ENCODE measurements at places on chromosomes 4 and X.

GRCh38 chr4:75683482-75684155 is 10.4 kb upstream of the G3BP2 start:
- no peak for DNase-seq

DNA sequence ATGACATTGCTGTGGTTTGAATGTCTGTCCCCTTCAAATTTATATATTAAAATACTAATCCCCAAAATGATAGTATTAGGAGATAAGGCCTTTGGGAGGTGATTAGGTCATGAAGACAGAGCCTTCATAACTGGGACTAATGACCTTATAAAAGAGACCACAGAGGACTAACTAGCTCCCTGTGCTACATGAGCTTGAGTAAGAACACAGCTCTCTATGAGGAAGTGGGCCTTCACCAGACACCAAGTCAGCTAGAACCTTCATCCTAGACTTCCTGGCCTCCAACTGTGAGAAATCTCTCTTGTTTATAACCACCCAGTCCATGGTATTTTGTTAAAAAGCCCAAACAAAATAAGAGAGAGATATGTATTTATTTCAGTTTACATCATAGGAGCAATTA is 242.2 kb upstream of the CTSO start:
- DNase-seq: no peak

DNA sequence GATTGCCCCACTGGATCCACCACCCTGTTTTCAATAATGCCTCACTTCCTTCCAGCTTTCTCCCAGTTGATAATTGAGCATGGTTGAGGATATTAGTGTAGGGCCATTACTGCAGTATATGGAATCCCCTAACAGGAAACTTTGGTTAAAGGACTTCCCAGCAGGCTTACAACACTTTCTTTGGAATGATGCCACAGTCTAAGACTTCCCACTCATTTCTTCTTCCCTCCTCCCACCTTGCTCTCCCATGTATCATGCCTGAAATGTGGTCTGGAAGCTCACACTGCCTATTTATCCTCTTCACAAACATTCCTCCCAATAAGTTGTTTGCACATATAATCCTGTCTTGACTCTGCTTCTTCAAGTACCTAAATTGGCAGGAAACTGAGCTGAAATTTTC is 863.3 kb downstream of the CENPC start:
- no peak for DNase-seq

- no peak for DNase-seq
These were observed 27.5 kb downstream of the TMEM47 start for GRCh38 chrX:34629572-34629971.

GRCh38 chr4:33592701-33593100 is 2651.6 kb downstream of the ARAP2 start:
- DNase-seq: no peak

DNA sequence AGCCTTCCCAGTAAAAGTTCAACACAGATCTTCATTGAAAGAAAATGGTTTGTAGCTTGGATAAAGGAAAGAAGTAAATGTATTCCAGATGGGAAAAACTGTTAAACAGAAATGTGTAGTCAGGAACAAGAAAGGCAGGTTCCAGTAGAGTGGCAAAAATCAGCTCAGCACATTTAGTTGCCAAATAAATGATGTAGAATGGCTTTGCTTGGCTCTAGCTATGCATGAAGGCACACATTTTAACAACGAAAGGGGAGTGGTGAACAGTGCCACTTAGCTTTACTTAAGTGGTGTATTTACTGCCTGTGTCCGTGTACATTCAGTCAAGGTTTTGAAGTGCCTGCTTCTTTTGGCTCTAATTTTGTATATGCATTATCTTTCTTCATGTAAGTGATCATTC is 644.5 kb upstream of the ATOH1 start:
- no peak for DNase-seq

- DNase-seq: no peak
These were observed 20.2 kb downstream of the TMEM31 start for GRCh38 chrX:103730796-103731493.

DNA sequence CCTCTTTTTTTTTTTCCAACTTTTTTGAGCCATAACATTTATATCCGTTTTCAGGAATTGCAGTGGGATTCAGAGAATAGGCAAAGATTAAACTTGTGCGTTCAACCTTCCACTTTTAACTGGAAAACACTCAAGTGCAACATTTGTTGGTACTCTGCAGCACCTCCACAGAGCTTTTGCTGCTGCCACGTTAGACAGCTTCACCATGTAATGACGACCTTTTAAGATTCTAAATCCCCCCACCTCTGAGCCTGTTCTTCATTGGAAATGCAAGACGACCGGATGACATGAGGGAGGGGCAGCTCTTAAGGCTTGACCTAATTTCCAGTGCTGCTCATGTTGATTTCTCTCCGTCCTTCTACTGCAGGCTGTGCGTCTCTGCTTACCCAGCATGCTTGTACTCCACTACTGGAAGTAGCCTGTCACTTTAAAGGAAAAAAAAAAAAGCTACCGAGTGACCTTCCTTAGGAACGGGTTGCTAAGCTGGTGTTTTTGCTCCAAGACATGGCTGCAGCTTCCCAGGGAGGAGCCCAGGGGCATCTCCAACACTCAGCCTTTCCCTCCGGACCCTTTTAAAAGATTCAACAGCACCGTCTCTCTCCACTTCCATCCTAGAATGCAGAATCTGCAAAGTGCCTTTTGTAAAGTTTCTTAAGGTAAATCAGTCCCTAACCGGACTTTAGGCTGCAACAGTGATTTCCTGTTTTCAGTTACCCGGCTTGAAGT is at the start of gene CC2D2A:
TSS of gene CC2D2A (plus strand) at position 481 of the 726 bp plus-strand sequence. CDS start 6,051 bp downstream, outside the sequence.
- no peak for DNase-seq

DNA sequence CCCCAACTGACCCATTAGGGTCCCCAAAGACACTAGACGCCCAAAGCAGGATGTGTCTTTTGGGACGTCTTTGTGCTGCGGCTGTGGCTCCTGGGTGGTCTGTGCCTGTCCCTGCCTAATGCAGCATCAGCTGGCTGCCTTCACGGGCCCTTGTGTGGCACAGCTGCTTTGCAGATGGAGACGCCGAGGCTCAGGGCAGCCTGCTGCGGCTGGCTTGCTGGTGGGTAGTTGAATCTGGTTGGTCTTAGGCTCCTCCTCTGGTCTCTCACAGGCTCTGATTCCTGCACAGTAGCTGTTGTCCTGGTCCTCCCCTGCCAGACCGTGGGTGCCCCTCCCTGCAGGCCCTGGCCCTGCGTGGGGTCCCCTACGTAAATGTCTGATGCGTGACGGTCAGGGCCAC is 8.1 kb downstream of the CPZ start:
- DNase-seq: no peak

DNA sequence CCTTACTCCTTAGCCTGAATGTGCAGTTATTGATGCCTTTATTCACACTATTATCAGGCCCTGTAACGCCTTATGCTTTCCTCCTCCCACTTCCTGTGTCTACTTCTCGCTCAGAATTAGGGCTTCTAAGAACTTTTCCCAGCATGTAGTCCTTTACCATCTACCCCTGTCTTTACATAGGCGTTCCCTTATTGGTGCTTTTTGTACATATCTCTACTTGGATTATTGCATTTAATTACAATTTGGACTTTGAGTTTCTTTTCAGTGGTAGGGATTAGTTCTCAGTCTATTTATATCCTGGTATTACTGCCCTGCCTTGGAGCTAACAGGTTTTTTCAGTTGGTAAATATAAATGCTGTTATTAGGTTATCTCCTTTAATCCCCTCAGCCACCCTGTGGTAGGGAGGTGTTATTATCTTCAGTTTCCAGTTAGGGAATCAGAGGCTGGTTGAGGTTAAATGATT is 84.0 kb downstream of the RBPJ start:
- no peak for DNase-seq

DNA sequence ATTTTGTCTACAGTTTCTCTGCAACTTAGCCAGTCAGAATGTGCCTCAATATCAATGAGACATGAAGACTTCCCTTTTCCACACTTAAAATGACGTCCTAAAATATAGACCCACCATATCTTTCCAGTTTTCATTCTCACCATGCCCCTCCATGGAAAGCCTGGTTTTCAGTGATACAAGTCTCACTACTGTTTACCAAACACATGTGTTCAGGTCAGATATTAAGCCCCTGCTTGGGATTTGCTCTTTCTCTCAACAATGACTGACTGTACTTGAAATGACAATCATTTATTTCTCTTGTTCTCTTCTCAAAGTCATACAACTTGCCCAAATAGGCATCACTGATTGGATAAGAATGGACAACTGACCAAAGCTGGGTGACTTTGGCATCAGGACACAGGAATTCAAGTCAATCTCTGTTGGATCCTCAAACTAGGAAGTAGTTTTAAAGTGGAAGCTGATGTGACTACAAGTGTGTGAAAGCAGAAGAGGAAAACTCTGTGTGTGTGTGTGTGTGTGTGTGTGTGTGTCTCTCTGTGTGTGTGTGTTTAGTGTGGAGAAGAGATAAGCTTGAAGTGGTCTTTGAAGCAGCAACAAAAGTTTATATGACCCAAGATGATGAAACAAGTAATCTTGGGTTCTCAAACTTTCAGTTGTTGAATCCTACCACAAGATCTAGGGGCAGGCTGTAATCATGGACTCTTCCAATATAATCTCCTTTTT is 217.4 kb upstream of the FGF13 start:
- DNase-seq: no peak

DNA sequence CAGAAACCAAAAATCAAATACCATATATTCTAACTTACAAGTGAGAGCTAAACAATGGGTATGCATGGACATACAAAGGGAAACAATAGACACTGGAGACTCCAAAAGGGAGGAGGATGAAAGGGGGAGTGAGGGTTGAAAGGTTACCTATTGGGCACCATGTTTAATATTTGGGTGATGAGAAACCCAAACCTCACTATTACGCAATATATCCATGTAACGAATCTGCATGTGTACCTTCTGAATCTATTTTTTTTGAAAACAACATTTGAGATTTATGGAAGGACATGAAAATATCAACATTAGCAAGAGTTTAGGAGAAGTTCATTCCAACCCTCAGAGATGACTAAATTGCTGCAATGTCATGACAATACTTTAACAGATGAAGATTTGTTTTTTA is 586.1 kb downstream of the GBA3 start:
- DNase-seq: no peak

GRCh38 chrX:40327085-40327484 is 229.3 kb upstream of the BCOR start:
- DNase-seq: no peak

- no peak for DNase-seq
These were observed 317.7 kb downstream of the ARHGAP24 start for GRCh38 chr4:85792376-85793232.

DNA sequence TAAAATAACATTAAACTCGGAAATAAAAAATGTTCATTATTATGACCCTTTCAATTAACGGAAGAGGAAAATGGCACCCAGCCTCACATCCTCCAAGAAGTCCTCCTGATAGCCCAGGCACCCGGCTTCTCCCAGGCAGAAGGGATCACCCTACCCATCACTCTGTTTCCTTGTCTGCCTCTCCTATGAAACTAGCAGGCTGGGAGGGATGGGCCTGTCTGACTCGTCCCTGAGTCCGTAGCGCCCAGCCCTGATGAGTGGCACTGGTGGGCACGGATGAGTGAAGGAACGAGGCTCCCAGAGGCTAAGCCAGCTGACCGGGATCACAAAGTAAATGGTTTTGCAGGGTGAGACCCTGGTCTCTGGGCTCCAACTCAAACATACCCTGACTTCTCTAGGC is 28.6 kb upstream of the KIAA0232 start:
- no peak for DNase-seq

DNA sequence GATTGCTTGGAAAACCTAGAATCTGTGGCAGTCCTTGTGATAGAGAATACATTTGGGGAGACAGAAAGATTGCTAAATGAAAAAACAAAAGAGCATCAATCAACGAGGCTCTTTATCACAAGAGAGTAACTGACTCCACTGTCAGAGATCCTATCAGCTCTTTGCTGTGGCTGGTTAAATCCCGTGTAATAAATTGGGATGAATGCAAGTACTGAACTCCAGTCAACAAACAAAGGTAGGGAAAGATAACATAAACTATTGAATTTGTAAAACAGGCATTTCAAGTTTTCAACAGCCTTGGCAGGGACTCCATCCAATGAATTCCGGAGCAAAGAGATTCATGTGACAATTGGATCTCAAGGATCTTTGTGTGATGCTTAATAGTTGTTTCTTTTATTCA is 21.3 kb downstream of the MMRN1 start:
- DNase-seq: no peak

GRCh38 chrX:39451046-39451445 is 646.7 kb downstream of the BCOR start:
- no peak for DNase-seq

GRCh38 chr4:1044469-1045192 is 33.2 kb downstream of the FGFRL1 start:
- no peak for DNase-seq

DNA sequence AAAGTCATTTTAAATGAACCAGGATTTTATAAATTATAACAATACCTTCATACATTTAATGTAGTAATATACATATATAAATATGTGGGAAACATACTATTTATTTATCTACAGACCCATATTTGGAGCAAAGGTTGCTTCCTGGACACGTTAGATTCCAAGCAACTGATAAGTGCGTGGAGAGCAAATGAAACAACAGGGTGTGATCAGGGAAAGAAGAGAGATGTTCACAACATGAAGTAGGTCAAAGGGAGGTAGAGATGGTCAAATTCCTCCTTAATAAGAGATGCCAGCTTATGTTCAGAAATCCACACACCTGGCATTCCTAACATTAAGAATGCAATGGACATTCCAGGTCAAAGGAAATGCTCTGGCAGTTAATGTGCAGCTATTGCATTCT is 53.1 kb upstream of the HPGD start:
- no peak for DNase-seq

DNA sequence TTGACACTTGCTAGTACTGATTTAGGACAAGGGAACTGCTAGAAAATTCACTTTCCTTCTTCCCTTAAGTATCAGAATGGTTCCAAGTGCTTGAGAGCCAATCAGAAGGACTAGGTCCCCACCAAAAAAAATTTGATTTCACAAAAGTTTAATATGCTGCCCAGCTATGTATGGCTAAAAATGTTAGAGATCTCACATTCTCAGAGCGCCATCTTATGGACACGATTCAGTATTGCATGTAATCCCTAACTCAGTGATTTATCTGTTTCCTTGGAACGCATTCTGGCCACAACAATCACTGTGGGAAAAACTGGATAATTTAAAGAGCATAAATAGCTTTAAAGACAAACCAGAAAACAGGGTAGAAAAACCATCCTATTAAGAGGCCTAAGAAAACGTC is 255.1 kb upstream of the GPC4 start:
- DNase-seq: no peak

DNA sequence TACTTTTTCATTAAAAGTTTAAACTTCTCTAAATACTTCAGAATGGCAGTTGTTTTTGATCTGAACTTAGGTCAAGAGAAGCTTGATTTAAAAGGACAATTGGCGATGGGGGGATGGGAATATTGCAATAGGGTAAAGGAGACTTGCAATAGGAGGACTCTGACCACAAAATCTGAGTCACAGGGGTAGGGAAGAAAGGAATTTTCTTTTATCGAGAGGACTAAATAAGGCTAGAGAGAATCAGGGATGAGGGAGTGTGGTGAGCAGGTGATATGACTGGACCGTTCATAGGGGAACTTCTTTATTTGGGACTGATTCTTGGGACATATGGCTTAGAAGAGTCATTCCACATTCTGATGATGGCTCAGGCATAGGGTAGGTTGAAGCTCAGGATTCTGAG is 1260.2 kb downstream of the ADGRL3 start:
- no peak for DNase-seq

GRCh38 chr4:25879991-25880651 is 17.3 kb upstream of the SEL1L3 start:
- DNase-seq: no peak
